Bronchial epithelial cell (primary cell): ENCODE measurements at places on chromosomes 2 and 18. TPM values are rescaled to one million over a fixed set of nuclear protein-coding genes. Genes with fewer than 3 reads are reported as not detected.

DNA sequence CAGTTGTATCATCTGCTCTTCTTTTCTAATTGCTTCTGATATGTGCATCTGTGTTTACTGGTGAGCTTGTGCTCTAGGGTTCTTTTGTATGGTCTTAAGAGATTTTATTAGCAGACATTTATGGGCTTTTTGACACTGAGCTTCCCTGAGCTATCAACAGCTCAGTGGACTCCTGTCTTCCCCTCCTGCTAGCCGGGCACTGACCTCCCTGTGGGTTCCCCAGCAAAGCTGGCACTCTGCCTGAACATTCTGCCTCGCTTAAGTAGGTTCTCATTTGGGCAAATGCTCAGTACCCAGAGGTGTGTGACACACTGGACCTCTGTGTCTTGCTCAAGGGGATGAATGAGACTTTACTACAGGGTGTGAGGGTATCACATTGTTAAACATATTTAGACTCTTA is 15.8 kb downstream of the TRAF3IP1 start:
- DNase-seq, result no peak

DNA sequence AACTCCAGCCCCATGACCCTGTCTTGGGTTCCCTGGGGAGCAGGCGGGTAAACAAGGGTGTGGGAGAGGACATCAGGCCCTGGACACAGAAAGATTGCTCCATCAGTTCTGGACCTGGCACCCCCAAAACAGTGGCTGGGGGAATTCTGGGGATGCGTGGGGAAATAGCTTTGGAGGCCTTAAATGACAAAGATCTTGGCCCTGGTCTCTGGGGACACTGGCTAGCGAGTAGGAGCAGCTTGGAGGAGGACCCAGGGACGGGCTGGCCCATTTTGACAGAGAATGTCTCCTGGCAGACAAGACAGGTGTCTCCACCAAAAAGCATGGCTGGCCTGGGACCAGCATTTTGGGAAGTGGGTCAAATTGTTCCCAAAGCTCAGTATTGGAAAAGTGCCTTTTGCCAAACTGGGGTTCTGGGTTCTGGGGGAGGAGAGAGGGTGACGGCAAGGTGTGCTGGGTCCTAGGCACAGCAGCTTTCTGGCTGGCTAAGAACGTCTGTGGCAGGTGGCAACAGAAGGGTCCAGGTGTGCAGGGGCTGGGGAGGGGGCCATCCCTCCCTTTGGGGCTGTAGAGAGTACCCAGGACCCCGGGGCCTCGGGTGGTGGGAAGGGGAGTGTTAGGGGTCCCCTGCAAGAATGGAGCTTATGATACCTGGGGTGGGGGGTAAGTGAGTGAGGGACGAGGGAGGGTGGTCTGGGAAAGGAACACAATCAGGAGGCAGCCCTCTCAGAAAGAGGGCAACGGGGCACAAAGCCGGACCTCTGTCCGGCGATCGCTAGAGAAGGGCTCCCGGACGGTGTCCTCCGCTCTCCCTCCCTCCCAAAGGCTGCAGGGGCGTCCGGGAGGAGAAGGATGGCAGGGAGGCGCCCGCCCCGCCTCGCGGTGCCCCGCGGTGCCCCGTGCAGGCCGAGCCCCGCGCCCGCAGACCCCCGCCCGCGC is 556 bp downstream of the CYRIA start:
- no peak for DNase-seq

PARD3B gene
- total RNA-seq, result 1.6 and 2.6 TPM in 2 replicates

TCF7L1 gene
- 1.3 and 1.9 TPM in 2 replicates for total RNA-seq

PPP1R1C gene
- 2.1 and 2.7 TPM in 2 replicates for total RNA-seq

NIF3L1 gene
- 21.5 and 24.2 TPM in 2 replicates for total RNA-seq

ABCG5 gene
- not detected in 2 replicates for total RNA-seq

- no peak for DNase-seq
These were observed 7.1 kb downstream of the ST8SIA3 start for GRCh38 chr18:57359433-57359832.

DNA sequence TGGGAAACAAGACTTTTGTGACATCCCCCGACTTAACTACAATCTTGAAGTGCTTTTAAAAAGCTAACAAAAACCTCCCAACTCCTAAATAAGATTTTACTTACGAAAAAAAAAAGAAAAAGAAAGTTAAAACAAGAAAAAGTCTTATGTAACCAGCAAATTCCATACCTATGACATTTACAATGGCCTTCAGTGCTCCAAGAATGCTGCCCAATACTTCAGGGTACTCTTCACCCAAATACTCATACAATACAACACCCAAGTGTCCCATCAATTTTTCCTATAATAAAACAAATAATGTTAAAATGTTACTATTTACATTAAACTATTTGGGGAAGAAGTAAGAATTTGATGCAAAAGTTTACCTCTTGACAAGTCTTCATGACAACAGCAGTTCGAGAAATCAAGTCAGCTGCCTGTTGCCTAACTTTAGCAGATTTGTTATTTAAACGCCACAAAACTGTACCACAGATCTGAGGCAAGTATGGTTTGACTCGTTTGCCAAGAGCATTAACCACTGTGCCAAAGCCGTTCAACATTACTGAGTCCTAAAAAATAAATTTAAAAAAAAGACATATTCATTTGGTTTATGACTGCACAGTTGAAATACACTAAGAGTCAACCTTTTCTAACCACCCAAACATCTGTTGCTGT is 34.8 kb downstream of the SF3B1 start:
- no peak for DNase-seq

DNA sequence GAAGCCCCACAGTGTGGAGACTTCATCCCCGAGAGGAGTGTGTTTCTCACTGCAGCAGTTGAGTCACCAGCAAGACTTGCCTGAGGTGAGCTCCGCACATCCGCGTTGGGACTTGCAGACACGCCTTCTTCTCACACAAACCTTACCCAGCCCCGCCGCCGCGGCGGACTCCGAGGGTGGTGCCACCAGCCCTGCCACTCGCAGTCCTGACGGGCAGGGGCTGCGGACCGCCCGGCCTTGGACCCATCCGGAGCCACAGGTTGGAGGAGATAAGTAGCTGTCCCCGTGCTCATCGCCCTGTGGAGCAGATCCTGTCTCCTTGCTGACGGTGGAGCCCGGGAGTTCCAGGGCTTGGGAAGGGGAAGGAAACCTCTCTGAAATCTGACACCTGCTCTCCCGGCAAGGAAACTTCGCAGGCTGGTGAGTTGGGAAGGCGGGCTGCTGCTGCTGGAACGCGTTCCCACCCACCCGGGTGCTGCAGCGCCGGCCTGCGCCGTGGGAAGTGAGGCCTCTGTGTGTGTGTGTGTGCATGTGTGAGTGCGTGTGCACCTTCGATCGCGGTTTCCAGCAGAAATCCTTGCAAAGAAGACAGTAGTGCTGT is at the start of gene RAB27B:
RAB27B (plus strand) TSS at position 197 of the 601 bp plus-strand sequence. CDS start 49,109 bp downstream, outside the sequence.
- peak; percentile 95 for DNase-seq

- no peak for DNase-seq
These were observed 73.9 kb downstream of the NDUFA10 start for GRCh38 chr2:239951129-239951734.

PSMA8 gene
- not detected in 2 replicates for total RNA-seq

GRCh38 chr2:74399785-74400184 is 19.7 kb upstream of the DCTN1 start:
- peak; percentile 47 for DNase-seq

- peak; percentile 3 for DNase-seq
These were observed 14.0 kb downstream of the ALPG start for GRCh38 chr2:232420463-232421188.

GRCh38 chr2:208334230-208334629 is 68.2 kb downstream of the PIKFYVE start:
- no peak for DNase-seq

DNA sequence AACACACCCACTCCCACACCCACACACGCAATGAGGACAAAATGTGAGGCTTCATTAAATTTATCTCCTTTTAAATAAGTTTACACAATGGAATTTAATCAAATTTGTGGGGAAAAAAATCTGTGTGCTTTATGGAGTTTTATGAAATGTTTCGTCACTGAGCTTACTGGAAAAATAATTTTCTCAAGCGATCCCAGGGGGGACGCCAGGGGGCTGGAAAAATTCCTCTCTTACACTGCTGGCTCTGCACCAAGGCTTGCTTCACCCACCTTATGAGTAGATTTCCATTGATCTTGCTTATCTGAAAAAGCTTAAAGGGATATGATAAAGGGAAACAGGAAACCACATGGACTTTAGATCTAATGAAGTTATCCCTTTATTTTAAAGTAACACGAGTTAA is 95.5 kb downstream of the CABYR start:
- no peak for DNase-seq

- peak; percentile 59 for DNase-seq
These were observed 53.5 kb upstream of the ITGB6 start for GRCh38 chr2:160253440-160254188.

- peak; percentile 51 for DNase-seq
These were observed 6.5 kb downstream of the TANK start for GRCh38 chr2:161166538-161167409.

DNA sequence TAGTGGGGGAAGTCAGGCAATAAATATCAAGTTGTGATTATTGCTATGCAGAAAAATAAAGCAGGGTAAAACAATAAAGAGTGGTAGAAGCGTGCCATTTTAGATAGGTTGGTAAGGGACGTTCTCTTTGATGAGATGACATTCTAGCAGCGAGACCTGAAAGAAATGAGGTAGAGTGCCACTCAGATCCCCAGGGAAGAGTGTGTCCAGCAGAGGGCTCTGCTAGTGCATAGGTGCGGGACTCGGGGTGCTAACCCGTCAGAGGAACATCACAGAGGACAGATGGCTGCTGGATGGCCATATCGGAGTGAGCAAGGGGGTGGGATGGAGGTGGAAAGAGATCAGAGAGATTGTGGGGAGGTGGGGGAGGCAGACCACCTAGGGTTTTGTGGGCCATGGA is 16.3 kb upstream of the GTF2A1L start:
- DNase-seq, result peak; percentile 12

BCL2 gene
- total RNA-seq, result 1.5 and 2.4 TPM in 2 replicates

DNA sequence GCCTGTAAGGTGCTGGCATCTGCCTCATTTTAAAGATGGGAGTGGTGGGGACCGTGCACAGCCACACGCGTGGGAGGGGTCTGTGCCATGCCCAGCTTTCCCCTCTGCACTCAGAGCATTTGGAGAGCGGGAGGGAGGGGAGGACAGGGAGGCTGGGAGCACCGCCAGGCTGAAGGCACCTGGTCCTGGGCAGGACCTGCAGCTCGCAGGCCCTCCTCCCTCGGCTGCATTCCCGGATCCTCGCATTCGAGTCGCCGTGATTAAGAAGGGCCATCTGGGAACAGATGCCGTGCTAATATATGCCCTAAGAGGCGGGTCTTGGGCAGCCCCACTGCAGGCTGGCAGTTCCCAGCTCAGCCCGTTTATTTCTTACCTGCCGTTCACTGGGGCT is 84.0 kb downstream of the PTGR3 start:
- DNase-seq, result no peak

- no peak for DNase-seq
These were observed 773 bp downstream of the MBP start for GRCh38 chr18:77131652-77132368.

FRZB gene
- total RNA-seq, result 0.26 and 0.38 TPM in 2 replicates

CDH2 gene
- total RNA-seq, result 0.13 and 0.79 TPM in 2 replicates

DNA sequence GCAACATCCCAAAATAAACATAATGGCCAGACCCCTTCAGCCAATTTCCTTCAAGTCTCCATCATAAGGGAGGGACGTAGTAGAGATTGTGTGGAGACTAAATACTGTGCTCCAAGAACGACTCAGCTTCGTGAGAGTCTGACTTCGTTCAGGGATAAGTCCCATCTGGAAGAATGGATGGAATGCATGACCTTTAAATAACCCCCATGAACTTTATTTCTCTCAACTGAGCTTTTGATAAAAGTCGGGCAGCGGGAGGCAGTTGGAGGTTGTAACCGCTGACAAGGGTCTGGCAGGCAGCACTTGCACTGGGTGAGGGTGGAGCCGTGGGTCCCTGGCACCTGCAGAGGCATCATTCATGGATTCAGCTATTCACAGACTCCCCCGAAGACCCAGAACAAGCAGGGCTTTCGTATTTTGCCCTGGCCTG is 115.9 kb downstream of the ZFP36L2 start:
- DNase-seq, result no peak

GRCh38 chr2:144441711-144442141 is 78.2 kb downstream of the ZEB2 start:
- DNase-seq, result no peak
